Stimulated activated CD4-positive, alpha-beta T cell treated with anti-CD3 and anti-CD28 coated beads, Interleukin-2, amount 100 ng/mL, for 4 hours (primary cell): ENCODE measurements at places on chromosomes 4 and X.

GRCh38 chr4:8274765-8275547 is 5.4 kb downstream of the HTRA3 start:
- no peak for DNase-seq

DNA sequence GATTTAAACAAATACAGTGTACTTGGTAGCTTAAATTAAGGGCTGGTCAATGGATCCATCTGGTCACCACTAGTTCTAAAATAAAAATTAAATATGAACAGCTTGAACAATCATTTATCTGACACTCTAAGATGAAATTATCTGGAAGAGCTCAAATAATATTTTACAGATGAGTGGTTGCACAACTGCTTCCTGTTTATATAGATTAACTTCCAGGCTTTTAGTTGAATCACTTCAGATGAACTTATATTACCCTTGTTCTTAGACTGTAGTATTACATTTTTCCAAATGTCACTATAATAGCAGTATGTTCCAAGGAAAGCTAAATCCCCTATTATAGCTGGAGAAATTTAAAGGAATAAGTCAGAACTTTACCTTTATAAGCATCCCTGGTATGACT is 92.4 kb upstream of the SMIM10 start:
- DNase-seq, result no peak

GRCh38 chr4:7332216-7333023 is 102.3 kb downstream of the PSAPL1 start:
- DNase-seq, result no peak

GRCh38 chr4:4424499-4425115 is 37.7 kb downstream of the NSG1 start:
- no peak for DNase-seq

DNA sequence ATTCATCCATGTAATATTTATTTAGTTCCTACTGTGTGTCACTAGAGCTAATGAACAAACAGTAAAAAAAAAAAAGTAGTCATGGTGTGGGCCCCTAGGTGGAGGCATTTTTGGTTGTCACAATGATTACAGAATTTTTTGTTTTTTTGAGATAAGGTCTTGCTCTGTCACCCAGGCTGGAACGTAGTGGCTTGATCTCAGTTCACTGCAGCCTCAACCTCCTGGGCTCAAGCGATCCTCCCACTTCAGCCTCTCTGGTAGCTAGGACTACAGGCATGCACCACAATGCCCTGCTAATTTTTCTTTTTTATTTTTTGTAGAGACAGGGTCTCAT is 22.0 kb downstream of the DNAAF6 start:
- DNase-seq, result no peak

DNA sequence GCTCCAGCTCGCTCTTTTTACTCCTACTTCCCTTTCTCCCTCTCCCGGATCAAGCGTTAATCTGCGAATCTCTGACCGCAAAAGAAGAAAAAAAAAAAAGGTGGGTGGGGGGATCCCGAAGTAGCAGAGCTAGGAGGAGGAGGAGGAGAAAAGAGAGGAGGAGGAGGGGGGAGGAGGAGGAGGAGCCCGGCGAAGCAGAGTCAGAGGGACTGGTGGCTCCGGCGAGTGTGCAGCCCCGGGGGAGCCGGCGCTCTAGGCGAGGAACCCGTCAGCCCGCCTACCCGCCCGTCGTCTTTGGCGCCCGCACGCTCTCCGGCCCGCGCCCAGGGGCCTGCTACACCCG is at the start of gene NHSL2:
TSS of gene NHSL2 (plus strand) at position 203 of the 343 bp plus-strand sequence.
- peak; percentile 31 for DNase-seq

DNA sequence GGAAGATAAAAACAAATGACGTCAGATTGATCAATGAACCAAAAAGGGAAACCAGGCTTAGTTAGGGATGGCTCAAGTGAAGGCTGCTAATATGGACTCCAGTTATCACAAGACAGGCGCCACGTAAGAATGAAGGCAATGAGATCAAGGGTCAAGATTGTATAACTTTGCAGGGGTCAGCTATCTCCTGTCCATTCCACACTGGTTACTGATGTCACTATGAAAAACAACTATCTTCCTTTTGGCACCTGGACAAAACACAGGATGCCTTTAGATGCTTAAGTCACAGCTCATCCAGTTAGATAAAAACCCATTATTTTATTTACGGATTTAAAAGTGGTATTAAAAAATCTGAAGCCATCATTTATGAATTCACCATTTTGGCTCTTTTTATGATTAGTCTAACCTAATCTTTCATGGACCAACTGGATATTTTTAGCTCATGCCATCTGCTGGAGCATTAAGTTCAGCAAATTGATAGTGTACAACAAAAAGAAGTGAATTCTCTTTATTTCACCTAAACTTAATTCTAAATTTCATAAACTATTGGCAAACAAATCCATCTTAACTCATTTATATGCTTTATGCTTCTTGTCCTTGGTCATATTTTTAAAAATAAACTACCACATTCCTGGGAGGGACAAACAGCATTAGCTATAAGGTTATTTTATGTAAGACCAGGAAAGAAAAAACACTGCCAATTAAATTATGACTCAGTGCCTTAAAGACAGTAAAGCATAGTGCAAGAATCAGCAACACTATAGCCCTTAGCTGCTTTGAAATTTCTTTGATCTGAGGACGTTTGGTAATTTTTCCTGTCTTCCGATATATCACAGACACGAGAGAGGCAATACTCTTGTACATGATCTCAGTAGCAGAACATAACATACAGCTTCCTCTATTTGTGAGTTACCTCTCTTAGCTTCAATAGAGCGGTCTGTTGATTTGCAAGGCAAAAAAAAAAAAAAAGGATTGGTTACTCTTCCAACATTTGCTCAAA is 27.0 kb downstream of the DHX15 start:
- no peak for DNase-seq

GRCh38 chr4:102091656-102092055 is 253.6 kb downstream of the SLC39A8 start:
- DNase-seq, result no peak

- DNase-seq, result no peak
Observed at GRCh38 chr4:54660591-54660990, 2.8 kb downstream of the KIT start.

DNA sequence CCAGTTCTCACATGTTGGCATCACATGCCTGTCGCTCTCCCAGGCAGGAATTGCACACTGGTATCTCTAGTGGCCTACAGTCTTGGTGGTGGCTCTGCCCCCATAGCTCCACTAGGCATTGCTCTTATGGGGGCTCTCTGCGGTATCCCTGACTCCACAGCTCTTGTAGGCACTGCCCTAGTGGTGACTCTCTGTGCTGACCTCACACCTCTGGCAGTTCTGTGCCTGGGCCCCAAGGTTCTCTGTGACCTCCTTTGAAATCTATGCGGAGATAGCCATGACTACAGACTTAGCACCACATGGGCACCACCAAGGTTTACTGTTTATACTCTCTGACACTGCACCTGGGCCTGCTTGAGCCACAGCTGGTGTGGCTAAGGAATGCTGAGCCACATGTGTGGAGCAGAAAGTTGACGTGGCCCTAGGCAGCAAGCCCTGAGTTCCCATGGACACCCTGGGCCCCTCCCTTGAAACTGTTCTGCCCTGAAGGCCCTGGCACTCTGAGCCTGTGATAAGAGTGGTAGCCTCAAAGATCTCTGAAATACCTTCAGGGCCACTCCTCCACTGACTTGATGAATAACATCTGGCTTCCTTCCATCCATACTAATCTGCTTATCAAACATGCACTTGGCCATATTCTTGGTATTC is 8.0 kb downstream of the SLC9B1 start:
- DNase-seq, result no peak

DNA sequence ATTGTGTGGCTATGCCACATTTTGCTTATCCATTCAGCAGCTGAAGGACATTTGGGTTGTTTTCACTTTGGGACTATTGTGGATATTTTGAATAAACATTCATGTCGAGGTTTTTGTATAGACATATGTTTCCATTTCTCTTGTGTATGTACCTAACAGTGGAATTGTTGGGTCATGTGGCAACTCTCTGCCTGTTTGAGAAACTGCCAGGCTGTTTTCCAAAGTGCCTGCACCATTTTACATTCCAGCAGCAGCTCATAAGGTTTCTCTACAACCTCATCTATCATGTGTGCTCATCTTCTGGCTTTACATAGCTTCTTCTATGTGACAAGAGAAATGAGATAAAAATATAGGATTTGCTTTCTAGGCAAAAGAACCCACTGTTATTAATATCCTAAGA is 29.5 kb upstream of the TSPAN5 start:
- no peak for DNase-seq

- DNase-seq, result no peak
Observed at GRCh38 chr4:64192731-64193412, 216.4 kb downstream of the TECRL start.

DNA sequence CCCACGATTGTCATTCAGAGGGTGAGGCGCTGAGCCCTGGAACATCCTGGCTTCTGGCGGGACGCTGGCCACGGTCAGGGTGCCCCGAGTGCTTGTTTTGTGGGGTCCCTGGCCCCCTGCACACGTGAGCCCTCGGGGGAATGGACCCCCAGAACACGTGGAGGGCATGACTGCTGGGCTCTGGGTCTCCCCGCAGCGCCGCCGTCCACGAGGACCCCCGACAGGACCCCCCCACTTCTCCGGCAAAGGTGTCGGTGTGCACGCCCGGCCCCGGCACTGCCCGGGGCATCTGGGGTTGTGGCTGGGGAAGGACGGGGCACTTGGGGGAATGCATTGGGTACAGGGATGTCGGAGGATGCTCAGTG is 13.9 kb upstream of the GTPBP6 start:
- no peak for DNase-seq

GRCh38 chr4:160129439-160129838 is 1026.6 kb downstream of the RAPGEF2 start:
- no peak for DNase-seq
